ENCODE measurements at places on chromosomes 13 and 19. TPM values are rescaled to one million over a fixed set of nuclear protein-coding genes. Genes with fewer than 3 reads are reported as not detected.

Gene KLK2
- total RNA-seq: not detected

Gene GRIN3B
- total RNA-seq: 0.17 TPM

Gene RTBDN
- total RNA-seq: not detected

Gene KLK5
- not detected for total RNA-seq

Gene CPB2
- total RNA-seq: not detected

Gene KIR3DL1
- not detected for total RNA-seq
